ENCODE measurements at places on chromosomes 3 and 15. TPM values are rescaled to one million over a fixed set of nuclear protein-coding genes. Genes with fewer than 3 reads are reported as not detected.

GRCh38 chr3:38122712-38123290, 14.1 kb downstream of the ACAA1 start:
- DNase-seq, result no peak

DNA sequence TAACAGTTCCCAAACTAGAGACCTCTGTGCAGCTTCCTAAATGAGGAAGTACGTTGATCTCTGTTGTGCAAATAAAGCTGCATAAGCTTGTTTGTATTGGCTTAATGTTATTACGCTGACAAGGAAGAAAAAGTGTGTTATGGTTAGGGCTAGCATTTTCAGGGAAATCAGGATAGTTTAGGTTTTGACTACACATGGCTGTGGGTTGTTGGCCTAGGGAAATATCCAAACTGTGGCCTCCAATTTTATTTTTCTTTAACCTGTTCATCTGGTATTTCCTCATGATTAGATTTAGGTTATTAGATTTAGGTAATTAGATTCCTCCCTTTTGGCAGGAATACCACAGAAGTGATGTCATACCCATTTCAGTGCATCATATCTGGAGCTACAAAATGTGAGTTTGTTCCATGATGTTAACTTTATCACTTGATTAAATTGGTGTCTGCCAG, 8.7 kb upstream of the MCCC1 start:
- no peak for DNase-seq

OXTR gene
- 6.4 TPM for total RNA-seq

DNA sequence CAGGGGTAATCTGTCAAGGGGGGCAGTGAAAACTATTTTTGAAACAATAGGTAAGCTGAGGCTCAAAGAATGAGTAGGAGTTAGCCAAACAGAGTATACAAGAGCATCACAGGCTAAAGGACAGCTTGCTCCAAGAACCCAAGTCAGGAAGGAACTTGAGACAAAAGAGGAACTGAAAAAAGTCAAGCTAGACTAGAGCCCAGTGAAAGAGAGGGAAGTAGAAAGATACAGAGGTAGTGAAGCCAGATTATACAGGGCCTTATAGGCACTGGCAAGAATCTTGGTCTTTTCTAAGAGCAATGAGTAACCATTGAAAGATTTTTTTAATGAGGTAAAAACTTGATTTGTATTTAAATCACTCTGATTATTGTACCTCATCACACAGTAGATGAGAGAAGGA, 69.9 kb downstream of the FILIP1L start:
- DNase-seq, result no peak

DNA sequence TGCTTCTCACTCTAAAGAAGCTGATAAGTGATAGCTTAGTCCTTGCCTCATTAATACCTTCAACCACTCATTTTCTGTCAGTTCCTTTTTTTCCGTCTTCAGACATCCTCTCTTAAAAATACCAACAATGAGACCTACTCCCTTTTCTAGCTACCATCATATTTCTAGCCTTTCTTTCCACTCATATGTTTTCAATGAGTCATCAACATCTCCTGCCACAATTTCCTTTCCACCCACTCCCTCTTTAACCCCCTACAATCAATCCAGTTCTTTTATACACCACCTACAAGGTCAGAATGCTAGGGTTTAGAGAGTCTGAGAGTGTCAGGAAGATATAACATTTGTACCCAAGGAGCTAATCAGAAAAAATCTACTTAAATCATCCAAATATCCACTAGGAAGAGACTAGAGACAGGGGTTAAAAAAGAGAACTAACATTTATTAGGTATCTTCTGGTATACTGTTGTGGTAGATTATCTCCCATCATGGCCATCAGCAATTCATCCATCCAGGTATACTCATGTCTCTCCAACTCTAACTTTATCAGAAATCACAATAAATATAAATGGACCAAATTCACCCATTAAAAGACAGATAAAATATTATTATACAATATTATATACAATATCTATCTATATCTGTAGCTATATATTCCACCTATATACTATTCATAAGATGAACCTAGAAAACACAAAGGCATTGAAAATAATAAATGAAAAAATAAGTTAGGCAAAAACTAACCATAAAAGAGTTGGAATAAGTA, 42.5 kb downstream of the MYLK start:
- peak; percentile 84 for DNase-seq

Data from RPMI7951 (cell line).